ENCODE measurements at places on chromosomes 5 and 9. TPM values are rescaled to one million over a fixed set of nuclear protein-coding genes. Genes with fewer than 3 reads are reported as not detected.

DNA sequence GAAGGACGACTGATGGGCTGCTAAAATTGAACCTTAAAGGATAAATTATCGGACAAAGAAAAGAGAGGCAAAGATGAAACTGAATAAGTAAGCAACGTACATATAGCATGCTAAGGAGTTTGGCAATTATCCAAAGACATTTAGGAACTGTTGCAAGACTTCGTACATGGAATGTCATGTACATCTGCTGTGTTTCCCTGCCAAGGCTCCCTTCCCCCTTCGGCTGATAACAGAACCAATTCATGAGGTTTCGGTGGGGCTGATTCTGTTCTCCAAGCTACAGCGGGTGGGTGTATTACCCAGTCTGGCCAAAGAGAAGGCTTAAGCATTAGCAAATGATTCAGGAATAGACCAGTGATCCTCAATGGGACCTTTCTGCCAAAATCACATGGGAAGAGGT lies 190.9 kb upstream of the FREM1 start:
- DNase-seq, result no peak

The PDCD1LG2 gene
- not detected for total RNA-seq

DNA sequence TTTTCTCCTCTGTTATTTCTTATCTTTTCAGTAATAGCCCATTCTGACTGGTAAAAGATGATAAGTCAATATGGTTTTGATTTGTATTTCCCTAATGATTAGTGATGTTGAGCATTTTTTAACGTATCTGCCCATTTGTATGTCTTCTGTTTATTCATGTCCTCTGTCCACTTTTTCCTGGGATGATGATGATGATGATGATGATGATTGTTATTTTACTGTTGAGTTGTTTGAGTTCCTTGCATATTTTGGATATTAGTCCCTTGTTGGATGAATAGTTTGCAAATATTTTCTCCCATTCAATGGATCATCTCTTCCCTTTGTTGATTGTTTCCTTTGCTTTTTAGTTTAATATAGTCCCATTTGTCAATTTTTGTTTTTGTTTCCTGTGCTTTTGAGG lies 27.0 kb downstream of the UTP15 start:
- DNase-seq, result no peak

GRCh38 chr9:118209343-118209742 lies 505.1 kb downstream of the TLR4 start:
- no peak for DNase-seq

The RMRP gene
- 2,296 TPM for total RNA-seq

DNA sequence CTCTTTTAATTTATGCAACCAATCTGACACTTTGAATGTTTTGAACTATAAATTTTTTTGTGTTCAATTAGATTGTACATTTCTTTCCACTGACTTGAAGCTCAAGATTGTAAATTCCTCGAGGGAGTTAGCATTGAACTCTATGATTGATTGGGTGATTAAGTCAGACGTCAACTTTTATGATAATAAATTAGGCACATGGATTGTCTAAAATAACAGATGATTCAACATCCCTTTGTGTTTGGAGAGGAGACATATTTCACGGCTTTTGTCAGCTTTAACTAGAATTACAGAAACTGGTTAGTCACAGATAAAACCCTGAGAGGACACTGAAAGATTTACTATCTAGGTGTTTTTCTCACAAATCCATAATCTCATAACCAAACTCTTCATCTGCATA lies 32.7 kb upstream of the TXNDC8 start:
- no peak for DNase-seq

DNA sequence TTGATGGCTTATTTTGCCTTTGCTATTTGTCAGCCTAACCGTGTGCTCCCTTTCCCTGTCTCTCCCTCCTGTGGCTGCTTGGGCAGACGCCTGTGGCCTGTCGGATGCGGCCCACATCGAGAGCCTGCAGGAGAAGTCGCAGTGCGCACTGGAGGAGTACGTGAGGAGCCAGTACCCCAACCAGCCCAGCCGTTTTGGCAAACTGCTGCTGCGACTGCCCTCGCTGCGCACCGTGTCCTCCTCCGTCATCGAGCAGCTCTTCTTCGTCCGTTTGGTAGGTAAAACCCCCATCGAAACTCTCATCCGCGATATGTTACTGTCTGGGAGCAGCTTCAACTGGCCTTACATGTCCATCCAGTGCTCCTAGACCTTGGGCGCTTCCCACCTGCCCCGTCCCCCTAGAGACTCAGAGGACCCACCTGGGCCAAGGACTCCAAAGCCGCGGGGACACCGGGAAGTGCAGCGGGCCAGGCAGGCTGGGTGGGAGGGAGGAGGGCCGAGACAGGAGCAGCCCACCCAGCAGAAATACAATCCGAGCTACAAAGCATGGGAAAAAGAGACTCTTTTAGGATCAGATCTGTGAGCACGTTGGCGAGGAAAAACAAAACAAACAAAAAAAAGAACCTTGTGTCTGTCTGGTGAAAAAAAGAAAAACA lies 10.6 kb downstream of the NR2F1 start:
- DNase-seq, result no peak

The FGD3 gene
- total RNA-seq, result 3.6 TPM

GRCh38 chr5:126422994-126423788 lies at the start of gene GRAMD2B:
GRAMD2B (plus strand) TSS chr5:126423409; CDS start chr5:126423607, 198 bp downstream.
- DNase-seq, result peak; percentile 85

The ENTPD8 gene
- not detected for total RNA-seq

The ADAMTS13 gene
- 1.7 TPM for total RNA-seq

The FCHO2 gene
- 22.1 TPM for total RNA-seq

GRCh38 chr5:133114166-133114932 lies 62.5 kb downstream of the HSPA4 start:
- DNase-seq, result peak; percentile 70

GRCh38 chr9:137417161-137418021 lies 5.6 kb downstream of the EXD3 start:
- no peak for DNase-seq

- peak; percentile 91 for DNase-seq
Measured at GRCh38 chr9:89603767-89604665, 796 bp upstream of the GADD45G start.

DNA sequence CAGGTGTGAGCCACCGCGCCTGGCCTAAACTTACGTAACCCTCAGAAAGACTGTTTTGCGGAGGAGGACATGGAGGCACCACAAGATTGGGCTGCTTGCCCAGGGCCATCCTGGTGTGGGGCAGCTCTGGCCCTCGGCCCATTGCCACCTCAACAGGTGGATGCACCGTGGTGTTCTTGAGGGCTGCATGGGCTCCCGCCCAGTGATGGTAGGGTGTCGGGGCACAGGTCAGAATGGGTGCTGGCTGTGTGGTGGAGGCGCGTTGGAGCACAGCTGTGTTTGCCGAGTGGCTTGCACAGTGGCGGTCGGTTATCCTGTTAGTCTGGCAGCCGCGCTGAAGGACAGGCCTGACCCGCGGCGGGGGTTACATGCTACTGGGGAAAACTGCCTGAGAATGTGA lies 196.9 kb downstream of the CACNA1B start:
- peak; percentile 75 for DNase-seq

The DMXL1 gene
- total RNA-seq, result 52.4 TPM

DNA sequence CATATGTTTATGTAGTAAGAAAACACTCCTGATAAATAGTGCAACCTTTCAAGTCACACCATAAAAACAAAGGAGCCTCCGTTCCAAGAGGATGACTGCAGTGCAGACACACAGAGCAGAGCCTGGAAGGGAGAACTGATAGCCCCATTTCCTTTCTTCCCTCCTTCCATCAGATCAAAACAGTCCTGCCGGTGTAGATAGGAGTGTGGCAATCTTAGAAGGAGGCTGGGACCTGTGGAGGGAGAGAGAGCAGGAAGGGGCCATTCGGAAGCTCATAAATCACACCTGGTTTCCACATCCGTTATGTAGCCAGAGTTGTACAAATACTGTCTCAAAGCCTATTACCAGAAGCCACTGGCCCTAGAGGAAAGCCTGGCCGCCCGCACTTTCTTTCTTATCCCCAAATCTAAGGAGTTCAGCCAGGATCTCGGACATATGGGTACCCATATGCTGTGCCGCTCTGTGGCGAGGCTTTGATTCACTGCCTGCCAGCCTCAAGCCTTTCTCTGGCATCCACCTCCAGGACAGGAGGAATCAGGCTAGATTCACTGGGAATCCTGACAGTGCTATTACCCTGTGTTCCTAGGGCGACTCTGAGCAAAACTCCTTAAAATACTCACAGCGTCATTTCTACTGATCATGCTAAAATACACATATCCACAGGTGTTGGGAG lies 26.9 kb downstream of the DAP start:
- no peak for DNase-seq

DNA sequence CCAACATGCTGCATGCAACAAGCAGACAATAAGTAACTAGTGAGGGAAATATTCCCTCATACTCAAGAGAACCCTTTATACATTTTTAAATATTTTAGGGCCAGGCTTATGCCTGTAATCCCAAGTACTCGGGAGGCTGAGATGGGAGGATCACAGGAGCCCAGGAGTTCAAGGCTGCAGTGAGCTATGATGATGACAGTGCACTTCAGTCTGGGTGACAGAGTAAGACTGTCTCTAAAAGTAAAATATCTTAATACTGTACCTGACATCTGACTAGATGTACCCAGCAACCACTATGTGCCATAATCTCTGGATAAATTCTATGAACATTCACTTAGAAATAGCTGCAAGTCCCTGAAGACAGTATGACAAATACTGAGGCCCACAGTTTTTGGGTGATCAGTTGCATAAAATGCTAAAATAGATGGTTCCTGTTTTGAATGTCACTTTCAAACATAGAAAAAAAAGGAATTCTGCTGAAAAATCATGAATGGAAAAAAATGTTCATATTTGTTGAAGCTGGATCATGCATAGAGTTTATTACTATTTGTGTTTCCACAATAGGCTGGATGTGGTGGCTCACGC lies 2.0 kb upstream of the C5orf15 start:
- no peak for DNase-seq

DNA sequence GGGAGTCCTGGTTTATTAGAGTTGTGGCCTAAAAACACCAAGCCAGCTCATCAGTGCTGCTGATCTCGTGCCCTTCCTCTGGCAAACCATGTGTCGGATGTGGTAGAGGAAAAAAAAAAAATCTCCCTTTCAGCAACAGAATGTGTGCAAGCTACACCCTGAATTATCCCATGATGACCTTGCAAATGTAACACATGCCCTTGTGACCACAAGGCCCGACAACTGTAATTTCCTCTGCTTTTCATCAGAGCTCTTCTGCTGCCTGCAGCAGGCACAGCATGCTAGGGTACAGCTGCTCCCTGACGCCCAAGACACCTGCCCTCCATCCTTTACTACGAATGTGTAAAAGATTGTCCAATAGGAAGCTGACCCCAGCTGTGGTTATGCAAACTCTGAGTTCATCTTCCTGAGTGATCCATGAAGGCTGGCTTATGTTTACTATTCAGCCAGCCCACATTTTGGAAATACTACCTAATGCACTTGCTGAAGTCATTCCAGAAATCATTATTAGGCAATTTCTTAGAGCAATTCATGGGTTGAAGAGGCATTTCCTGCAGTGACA lies 14.6 kb upstream of the BNC2 start:
- peak; percentile 25 for DNase-seq

DNA sequence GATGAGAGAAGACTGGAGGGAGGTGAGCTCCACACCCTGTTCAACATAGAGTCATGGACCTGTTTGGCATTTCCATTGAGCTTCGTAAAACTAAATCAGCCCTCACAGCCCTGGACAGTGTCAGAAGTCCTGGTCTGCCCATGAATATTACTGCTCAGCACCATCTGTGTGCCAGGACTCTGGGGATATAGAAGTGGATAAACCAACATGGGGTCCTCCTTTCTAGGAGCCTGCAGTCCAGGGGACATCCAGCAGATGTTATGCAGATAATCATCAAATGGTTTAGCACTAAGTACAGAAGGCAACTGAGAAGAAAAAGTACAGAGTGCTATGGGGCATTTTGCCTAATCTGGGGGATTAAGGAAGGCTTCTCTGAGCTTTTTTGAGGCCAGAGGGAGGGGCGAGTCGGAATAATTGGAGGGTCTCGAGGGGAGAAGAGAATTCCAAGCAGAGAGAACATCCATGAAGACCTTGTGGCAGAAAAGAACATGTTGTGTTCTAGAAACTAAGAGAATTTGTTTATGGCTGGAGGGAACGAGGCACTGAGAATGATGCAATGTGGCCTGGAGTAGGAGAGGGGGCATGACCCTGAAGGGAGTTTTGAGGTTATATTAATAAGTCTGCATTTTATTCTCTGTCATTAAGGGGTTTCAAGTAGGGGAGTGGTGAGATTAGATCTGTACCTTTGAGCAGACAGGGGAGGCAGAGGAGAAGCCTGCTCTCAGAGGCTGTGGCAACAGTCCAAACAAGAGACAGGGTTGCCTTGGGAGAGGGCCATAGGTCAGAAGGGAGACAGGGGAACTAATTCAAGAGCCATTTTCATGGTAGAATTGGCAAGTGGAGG lies 63.5 kb upstream of the SLC2A8 start:
- DNase-seq, result no peak

GRCh38 chr5:16076657-16077056 lies 102.9 kb downstream of the MARCHF11 start:
- no peak for DNase-seq

DNA sequence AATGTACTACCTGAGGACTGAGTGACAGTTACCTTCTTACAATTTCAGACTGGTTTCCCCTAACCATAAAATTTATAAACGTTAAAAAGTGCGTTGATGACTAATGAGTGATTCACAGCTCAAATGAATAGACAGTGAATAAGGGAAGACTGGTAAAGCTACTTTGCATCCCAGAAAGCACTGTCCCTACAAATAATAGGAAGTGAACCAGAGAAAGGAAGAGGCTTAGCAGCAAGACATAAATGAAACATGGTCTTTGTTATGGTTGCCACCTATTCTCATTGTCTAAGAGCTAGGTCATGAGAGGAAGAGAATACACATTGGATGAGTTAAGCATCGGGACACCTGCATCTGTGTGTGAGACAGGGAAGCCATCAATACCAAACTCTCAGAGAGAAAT lies 849.2 kb downstream of the TAF11L14 start:
- no peak for DNase-seq

The AGXT2 gene
- not detected for total RNA-seq

GRCh38 chr5:152331006-152331405 lies 74.1 kb downstream of the NMUR2 start:
- DNase-seq, result no peak

DNA sequence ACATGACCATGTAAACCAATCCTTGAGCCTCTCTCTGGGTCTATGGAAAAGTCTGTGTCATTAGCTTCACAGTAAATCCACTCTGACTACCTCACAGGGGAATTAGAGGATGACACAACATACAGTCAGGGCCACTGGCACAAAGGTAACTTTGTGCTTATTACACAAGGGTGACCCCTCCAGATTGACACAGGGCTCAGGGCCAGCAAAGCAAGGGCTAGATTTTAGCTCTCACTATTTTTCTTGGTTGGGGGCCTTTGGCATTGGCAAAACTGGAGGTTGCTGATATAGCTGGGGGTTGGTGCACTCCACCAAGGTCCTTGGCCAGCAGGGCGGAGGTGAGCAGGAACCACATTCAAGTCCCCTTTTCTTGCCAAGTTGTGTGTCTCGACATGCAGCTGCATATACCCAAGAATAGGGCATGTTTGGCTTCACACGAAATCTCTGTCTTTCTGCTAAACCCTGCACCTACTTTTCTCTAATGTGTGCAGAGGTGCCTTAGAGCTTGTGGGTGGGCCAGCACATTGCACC lies 15.2 kb upstream of the OSMR start:
- no peak for DNase-seq

The CRB2 gene
- not detected for total RNA-seq
